ENCODE measurements at places on chromosomes 7 and 10.
A peak's percentile ranks its signal among the peaks of the same experiment; 100 is the strongest.

DNA sequence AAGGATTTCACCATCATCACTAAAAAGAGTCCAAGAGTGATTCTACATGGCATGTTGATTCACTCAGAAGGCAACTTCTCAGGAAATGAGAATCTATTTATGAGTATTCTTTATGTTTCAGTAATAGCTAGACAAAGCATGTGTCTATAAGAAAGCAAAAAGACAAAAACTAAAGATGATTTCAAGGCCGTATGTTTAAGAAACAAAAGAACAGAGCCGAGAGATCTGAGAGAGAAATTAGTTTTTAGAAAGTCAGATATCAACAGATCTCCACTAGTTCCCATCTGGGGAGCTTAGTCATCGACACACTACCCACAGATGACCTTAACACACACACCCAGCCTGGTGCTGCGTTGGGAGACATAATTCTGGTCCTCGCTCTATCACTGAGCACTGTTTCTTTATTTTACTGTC lies 21.0 kb downstream of the PIP4K2A start:
- no peak for DNase-seq

GRCh38 chr7:110800984-110801383 lies 289.9 kb upstream of the LRRN3 start:
- no peak for DNase-seq

DNA sequence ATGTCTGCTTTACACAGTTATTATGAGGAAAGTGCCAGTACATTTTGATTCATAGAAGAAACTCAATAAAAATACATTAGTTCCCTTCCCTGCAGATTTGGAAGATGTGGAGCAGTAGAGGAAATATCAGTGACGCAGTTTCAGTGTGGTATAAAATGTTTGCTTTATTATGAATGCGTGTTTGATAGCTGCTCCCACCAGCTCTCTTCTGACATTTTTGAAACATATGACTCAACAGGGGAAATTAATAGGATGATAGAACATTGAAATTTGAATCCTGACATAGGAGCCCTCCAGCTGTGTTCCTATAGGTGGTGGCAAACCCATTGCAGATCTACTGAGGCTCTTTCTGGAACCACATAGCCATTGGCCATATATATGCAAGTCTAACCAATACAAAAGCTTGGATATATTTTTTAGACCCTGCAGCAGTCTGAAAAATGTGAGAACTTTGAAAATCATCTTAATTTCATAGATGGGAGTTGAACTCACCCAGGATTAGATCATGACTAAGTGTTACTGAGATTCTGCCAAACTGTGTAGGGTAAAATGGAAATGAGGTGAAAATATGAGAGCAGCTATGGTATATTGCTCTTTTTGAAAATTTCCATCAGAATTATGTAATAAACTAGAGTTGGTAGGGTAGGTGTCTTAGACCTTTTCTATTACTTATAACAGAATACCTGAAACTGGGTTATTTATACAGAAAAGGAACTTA lies 47.8 kb downstream of the BZW2 start:
- no peak for DNase-seq

GRCh38 chr10:1189166-1190051 lies 133.2 kb downstream of the WDR37 start:
- no peak for DNase-seq

- no peak for DNase-seq
Measured at GRCh38 chr10:30431435-30431911, 2.5 kb upstream of the MAP3K8 start.

DNA sequence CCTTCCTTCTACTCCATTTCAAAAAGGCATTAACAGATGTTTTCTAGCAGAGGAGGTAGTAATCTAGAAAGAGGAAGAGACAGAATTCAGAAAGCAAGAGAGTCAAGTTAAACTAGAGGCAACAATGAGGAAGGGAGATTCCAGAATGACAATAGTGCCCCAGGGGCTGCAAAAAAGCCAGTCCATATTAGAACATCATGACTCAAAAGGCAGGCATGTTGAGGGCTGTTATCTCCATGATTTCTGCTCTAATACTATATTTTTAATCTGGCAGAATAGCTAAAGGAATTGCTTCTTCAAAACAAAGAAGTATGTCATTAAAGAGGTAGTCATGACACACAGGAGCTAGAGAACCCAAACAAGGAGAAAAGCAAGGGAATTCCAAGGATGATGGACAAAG lies 599.6 kb downstream of the INHBA start:
- peak; percentile 6 for DNase-seq

- DNase-seq, result no peak
Measured at GRCh38 chr7:75722373-75722772, 16.4 kb downstream of the HIP1 start.

DNA sequence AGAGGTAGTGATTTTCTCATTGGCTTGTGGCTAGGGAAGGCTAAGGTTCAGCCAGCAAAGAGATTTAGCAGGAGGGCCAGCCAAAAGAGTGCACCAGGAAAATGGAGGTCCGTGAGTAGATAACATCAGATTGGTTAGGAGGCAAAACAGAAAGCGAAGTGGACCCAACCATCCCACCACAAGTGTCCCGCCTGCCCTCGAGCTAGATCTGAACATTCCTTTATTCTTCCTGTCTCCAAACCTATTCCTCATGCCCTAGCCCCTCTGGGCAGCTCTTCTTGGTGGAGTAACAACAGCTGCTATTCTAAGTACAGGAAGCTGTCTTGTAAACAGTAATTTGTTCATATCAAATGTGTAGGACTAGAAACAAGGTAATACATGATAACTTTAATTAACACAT lies 85.7 kb upstream of the BET1 start:
- DNase-seq, result no peak

DNA sequence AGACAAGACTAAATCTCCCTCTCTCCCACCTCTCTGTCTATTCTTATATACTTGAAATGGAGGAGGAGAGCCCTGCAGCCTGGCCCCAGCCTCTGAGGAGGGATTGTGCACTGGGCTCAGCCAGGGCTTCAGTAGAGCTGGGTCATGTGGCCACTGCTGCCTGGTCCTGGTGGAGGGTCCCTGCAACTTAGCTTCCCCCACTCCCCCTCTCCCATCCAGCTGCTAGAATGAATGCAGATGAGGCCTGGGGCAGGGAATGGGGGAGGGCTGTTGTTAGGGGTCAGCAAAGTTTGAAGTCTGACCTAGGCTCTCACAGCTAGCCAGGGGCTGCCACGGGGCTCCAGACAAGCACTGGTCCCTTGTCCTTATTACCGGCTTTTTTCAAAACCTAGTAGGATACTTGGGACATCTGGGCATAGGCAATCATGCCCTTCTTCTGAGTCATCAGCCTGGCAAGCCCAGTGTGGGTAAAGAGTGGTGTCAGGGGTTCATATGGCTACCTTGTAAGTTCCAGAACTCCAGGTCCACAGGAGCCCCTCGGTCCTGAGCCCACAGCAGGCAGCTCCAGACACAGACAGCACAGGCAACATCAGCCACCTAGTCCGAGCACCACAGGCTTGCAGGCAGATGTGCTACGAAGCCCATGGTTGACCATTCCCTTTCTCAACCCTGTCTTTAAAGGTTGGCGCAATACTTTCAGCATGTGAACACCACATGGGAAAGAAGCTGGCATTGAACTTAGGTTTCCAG lies 12.8 kb upstream of the CXCL12 start:
- no peak for DNase-seq
